ENCODE measurements at places on chromosomes 7 and 10.

DNA sequence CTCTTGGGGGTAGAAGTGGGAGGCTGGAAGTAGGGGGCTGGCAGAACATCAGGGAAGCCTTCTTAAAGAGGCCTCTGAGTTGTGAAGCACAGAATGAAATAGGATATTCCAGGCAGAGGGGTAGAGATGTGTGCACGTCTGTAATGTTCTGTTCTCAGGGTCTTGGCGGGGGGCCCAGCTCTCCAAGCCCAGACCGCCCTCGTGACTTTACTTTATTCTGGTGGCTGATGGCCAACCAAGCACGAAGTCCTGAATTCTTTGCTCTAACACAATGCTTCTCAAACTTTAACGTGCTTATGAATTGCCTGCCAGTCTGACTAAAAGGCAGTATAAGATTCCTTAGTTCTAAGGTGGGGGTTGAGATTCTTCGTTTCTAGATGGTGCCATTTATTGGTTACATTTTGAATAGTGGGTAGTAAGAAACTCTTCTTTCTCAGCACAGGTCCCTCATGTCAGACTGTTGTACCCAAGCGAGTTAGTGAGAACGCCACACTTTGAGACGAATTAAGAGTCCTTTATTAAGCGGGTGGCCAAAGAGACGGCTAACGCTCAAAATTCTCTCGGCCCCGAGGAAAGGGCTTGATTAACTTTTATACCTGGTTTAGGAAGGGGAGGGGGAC is 8.2 kb downstream of the PRXL2A start:
- DNase-seq, result no peak

- DNase-seq, result no peak
Measured at GRCh38 chr7:158705234-158705850, 738 bp upstream of the NCAPG2 start.

DNA sequence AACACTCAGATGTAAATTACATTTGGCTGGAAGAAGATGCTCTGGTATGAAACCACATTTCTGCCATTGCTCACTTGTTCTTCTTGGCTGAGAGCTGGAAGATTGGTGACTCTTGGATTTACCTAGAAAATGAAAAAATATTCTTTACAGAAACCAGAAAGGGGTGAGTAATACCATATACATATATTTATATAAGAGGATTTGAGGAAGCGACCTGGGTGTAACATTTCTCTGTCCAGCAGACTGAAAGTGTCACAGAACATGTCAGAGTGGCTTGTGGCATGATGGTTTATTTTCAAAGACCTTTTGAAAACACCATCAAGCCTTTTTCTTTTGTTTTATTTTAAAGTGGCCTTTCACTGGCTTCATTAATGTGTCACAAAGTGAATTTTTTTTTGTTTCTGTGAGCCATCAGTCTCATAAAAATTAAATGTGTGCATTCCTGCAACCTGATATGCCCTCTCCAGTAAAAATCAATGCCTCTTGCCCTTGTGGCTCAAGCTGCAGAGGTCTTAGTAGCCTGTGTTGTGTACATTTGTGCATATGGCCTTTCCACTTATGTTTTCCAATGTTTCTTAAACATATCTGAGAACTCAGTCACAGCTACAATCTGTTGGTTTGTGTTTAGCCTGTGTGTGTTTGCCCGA is 23.5 kb downstream of the CREB5 start:
- DNase-seq, result no peak

DNA sequence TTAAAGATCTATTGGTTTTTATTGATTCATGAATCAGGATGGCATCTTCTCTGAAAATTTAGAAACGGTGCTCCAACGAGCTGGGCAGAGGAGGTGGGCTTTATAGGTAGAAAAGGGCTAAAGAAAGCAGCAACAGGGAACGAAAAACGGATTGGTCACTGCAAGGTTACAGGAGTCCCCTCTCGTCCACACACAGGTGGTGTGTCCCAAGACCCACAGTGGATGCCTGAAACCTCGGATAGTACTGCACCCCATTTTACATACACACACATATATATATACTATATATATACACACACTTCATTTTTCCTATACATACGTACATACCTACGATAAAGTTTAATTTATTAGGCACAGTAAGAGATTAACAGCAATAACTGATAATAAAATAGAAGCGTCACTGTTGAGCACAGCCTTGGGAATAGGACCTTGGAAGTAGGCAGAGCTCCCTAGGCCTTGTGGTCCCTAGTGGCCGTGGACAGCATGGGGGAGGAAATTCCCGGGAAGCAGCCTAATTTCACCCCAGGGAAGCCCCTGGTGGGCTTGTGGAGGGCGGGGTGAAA is 737 bp upstream of the NUB1 start:
- no peak for DNase-seq

DNA sequence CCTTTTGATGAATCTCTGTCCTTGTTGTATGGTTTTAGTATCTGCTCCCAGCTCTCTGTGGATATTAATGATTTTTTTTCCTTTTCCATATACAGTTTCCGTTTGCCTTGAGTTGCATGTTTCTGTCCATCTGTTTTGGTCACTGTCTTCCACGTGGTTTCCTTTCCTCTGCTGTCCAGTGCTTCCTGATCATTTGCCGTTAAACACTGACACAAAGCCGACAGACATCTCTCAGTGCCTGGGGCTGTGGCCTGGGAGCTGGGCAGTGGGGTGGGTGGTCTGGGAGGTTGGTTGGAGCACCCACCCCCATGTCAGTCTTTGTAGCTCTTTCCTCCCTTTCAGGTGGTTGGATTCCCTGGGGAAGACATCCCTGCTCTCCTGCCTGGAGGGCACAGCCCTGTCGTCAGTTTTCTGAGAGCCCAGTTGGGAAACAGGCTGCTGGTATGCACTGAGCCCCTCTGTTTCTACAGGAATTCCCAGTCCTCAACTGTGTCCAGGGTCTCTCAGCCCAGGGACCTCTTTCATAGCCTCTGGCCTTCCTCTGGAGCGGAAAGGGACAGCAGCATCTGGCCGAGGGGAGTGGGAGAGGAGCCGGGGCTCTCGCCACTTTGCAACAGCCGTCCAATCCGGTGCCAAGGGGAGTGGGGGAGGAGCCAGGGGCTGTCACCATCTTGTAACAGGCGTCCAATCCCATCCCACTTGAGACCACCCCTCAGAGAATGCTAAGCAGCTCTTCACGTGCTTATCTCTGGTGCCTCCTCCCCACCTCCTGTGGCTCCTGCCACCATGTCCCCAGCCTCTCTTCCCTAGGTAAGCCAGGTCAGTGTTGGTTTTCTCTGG is 26.7 kb upstream of the MKI67 start:
- no peak for DNase-seq

DNA sequence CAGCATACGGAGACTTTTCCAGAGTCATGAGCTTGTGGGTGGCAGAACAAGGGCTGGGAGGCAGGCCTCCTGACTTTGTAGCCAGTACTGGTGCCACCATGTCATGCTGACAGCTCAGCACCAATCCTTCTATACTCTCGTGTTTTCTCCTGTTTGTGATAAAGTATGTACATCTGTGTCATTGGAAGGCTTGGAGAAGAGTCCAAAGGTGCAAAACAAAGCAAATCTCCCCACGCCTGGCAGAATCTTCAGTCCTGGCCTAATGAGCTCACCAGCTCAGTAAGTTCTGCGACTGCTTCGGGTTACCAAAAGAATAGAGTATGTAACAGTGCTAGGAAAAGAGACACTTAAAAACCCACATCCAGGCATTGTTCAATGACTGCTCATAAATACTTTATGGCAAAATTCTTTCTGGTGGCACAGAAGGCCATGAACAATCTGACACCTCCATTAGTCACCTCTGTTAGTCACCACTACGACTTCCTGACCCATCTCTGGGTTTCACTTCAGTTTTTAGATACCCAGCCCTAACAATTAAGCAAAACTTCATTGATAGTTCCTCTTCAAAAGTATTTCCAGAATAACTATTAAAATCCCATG is 24.5 kb downstream of the STEAP1 start:
- no peak for DNase-seq
